ENCODE measurements at places on chromosomes 16 and 17. TPM values are rescaled to one million over a fixed set of nuclear protein-coding genes. Genes with fewer than 3 reads are reported as not detected.
A peak's percentile ranks its signal among the peaks of the same experiment; 100 is the strongest.

TMEM132E gene
- total RNA-seq = not detected

SLC5A11 gene
- not detected for total RNA-seq

DNA sequence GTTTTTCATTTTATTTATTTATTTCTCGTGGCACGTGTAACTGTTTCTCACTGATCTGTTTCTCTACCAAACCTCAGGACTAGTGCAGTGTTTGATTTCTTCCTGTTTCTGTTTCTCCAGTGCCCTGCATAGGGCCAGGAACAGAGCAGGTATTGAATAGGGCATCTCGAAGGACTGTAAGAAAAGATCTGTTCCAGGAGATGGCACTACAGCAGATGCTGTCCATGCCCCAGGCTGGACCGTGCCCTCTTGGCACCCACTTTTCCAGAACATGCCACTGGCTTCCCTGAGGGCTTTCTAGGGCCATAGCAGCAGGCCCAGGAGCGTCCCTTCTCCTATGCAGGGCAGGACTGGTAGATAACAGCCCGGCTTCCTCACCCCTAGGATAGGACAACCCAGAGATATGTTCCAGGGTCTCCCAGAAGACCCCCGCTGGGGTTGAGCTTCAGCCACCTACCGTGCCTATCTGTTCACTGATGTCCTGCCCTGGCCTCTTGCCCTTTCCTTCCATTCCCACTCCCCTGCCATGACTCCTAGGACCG, 4.4 kb downstream of the SNX20 start:
- DNase-seq = no peak

DNA sequence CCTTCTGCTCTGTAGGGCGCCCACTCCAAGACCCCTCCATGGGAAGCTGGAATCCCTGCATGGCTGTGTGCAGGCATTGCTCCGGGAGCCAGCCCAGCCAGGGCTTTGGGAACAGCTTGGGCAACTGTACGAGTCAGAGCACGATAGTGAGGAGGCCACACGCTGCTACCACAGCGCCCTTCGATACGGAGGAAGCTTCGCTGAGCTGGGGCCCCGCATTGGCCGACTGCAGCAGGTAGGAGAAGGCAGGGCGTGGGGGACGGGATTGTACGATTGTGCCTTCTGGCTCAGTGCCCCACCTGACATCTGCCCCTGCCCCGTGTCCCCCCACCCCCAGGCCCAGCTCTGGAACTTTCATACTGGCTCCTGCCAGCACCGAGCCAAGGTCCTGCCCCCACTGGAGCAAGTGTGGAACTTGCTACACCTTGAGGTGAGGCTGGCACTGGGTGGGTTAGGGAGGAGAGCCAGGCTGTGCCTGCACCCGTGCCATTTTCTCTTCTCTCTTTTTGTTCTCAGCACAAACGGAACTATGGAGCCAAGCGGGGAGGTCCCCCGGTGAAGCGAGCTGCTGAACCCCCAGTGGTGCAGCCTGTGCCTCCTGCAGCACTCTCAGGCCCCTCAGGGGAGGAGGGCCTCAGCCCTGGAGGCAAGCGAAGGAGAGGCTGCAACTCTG, 8.7 kb upstream of the TMEM88 start:
- no peak for DNase-seq

GRCh38 chr17:8692916-8693315, 51.7 kb downstream of the CCDC42 start:
- no peak for DNase-seq

DNA sequence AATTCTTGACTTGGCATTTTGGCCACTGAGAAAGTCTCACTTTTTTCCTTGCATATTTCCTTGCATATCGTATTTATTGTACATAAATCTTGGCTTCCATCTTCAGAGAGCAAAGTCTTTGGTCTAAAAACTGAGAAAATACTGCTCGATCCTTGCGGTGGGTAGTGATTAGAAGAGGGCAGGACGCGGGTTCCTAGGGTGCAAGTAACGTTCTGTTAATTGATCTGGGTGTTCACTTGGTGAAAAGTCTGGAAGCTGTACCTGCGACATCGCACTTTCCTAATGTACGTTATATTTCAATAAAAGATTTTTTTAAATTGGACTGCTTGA, 758 bp upstream of the UBALD2 start:
- DNase-seq = no peak

- no peak for DNase-seq
These were observed 2.0 kb downstream of the DNASE1L2 start for GRCh38 chr16:2238150-2238837.

GRCh38 chr16:69563605-69564580, 1.9 kb upstream of the NFAT5 start:
- peak; percentile 20 for DNase-seq

Data from lung microvascular endothelial cell (primary cell).